ENCODE measurements at places on chromosomes 7 and 10.

DNA sequence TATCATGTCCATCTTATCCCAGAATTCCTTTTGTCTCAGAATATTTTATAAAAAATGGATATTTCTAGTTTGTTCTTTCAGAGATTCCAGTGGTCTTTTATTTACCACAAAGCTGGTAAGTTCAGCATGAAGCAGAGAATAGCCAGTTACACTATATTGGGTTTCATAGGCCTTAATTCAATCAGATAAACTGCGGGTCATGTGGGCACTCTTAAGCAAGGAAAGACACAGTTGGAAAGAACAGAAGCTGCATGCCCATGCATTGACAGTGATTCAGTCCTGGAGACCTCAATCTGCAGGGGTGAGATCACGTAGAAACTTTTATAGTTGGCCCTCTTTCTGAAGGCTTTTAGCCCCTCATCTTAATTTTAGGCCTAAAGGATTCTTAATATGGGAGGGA lies 281.3 kb upstream of the IGFBP3 start:
- no peak for DNase-seq

DNA sequence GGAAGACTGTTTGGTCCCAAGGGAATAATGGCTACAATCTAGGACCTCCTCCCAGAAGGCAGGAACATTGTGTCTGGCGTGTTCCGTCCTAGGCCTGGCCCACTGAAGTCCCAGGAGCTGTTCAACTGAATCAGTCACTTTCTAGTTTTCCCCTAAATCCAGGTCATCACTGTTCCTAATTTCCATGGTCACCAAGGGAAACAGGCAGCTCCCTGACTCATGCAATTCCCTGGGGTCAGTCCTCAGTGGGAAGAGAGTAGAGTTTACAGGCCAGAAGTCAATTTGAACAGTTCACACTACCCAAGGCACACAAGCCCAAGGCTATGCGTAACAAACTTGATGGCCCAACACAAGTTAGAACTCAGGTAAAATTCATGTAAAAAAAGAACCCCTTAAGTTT lies 44.0 kb downstream of the CREB3L2 start:
- no peak for DNase-seq

- no peak for DNase-seq
Measured at GRCh38 chr7:145692237-145692950, 424.2 kb upstream of the CNTNAP2 start.

DNA sequence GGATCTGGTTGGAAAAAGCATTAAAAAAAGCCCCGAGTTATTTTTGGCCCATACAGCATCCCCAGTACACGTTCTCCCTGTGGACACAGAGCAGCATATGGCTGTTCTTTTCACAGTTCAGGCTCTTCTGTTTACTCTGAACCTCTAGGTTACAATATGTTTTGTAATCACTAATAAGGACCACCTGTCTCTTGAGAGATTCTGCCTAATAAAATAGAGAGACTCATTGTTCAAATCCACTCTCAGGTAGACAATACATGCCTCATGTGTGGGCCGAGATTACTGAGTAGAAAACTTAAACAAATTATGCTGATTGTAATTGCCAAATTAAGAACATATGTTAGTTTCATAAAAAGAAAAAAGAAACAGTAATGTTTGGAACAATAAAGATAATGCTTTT lies 647.7 kb downstream of the GRM8 start:
- DNase-seq, result no peak

DNA sequence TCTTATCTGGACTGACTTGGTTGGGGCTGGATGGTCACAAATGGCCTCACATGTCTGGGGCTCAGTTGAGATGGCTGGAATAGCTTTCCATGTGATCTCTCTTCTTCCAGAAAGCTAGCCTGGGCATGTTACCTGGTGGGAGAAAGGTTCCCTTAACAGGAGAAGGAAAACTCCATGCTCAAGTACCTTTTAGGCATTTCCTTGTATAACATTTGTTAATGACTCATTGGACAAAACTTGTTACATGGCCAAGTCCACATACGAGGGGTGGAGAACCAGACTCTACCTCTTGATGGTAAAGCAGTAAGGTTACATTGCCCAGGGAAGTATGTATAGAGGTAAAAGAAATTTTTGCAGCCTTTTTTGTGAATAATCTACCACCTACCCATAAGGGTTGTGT lies 826.4 kb downstream of the LRMDA start:
- no peak for DNase-seq

- no peak for DNase-seq
Measured at GRCh38 chr7:37730501-37730900, 46.9 kb downstream of the GPR141 start.

DNA sequence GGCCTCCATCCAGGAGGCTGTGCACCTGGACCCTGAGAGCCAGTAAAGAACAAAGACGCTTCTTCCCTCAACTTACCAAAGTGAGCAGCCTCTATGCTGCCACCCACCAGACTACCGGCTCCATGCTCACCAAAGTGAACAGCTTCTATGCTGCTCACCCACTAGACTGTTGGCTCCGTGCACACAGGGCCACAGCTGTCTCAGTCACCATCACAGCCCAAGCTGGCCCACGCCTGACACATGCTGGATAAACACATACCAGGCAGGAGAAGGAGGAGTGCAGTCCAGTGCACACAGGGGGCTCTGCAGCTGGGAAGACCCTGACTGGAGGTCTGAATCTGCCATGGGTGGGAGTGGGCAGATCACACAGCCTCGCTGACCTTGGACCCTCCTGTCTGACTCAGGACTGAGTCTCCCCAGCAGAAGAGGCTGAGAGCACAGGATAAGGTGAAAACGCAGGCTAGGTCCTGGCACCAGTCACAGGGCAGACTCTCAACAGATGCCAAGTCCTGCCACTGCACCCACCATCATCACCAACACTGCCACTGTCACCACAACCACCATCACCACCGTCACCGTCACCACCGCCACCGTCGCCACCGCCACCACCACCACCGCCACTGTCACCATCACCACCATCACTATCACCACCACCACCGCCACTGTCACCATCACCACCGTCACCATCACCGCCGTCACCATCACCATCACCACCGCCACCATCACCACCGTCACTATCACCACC lies 130.9 kb downstream of the MAD1L1 start:
- DNase-seq, result no peak

GRCh38 chr7:18760631-18761445 lies 265.3 kb downstream of the HDAC9 start:
- no peak for DNase-seq

- DNase-seq, result no peak
Measured at GRCh38 chr10:18822156-18822555, 162.9 kb downstream of the ARL5B start.
